ENCODE measurements at places on chromosomes 1 and 21. TPM values are rescaled to one million over a fixed set of nuclear protein-coding genes. Genes with fewer than 3 reads are reported as not detected.

The LCE1A gene
- not detected for total RNA-seq

The GREM2 gene
- total RNA-seq = 0.87 TPM

The ZBTB18 gene
- 9.4 TPM for total RNA-seq

The LCE6A gene
- not detected for total RNA-seq

The LCE3E gene
- total RNA-seq = not detected

The RGS16 gene
- 2.1 TPM for total RNA-seq

The RAB4A gene
- 23.3 TPM for total RNA-seq

The FALEC gene
- not detected for total RNA-seq

The AMY1C gene
- not detected for total RNA-seq

The NOS1AP gene
- total RNA-seq = 11.2 TPM

The RNASEL gene
- total RNA-seq = 9.8 TPM

The SYNC gene
- total RNA-seq = 10.2 TPM

The CACHD1 gene
- 7.4 TPM for total RNA-seq

The OR2T33 gene
- total RNA-seq = not detected

The OPTC gene
- not detected for total RNA-seq

The SLC9C2 gene
- not detected for total RNA-seq

The KLF17 gene
- not detected for total RNA-seq

The DCST1 gene
- total RNA-seq = not detected

The TLR5 gene
- 3.7 TPM for total RNA-seq

The DIP2A gene
- total RNA-seq = 55.5 TPM

The BMP8B gene
- 32.1 TPM for total RNA-seq

The BEND5 gene
- total RNA-seq = 1.5 TPM

The C1QC gene
- 209 TPM for total RNA-seq

The LCE2B gene
- total RNA-seq = not detected

The LEFTY2 gene
- total RNA-seq = not detected

The RXRG gene
- total RNA-seq = 10.7 TPM

The COL24A1 gene
- total RNA-seq = 1.2 TPM

The TMCO1 gene
- 51.1 TPM for total RNA-seq

The PLXNA2 gene
- 29.7 TPM for total RNA-seq

The HEYL gene
- 16.9 TPM for total RNA-seq

The PIGP gene
- total RNA-seq = 20.1 TPM

The KIF2C gene
- total RNA-seq = 3.3 TPM
